ENCODE measurements at places on chromosomes 6 and 20. TPM values are rescaled to one million over a fixed set of nuclear protein-coding genes. Genes with fewer than 3 reads are reported as not detected.

Gene SIRPB1
- 0.82 TPM for total RNA-seq

Gene EYA2
- 1.4 TPM for total RNA-seq

Gene TAGAP
- 2.1 TPM for total RNA-seq

Gene CUL9
- total RNA-seq: 10.9 TPM

Gene TNFRSF6B
- total RNA-seq: 0.64 TPM

Gene TRAPPC3L
- 0.40 TPM for total RNA-seq

Gene TFAP2A
- total RNA-seq: 0.97 TPM

Gene KCNK15
- total RNA-seq: 0.25 TPM

Gene LRRC1
- 2.0 TPM for total RNA-seq

Gene TSBP1
- not detected for total RNA-seq

Gene SEL1L2
- 0.40 TPM for total RNA-seq

Gene LRP11
- 21.5 TPM for total RNA-seq

Gene NFS1
- 60.4 TPM for total RNA-seq

Gene TFAP2B
- not detected for total RNA-seq

Gene PRKN
- 23.1 TPM for total RNA-seq

Gene C20orf141
- not detected for total RNA-seq

Gene LZTS3
- total RNA-seq: 17.6 TPM

Gene TRERF1
- 1.8 TPM for total RNA-seq

Gene CLVS2
- total RNA-seq: 0.12 TPM

Gene ERVFRD-1
- 0.12 TPM for total RNA-seq

Gene COL11A2
- total RNA-seq: 1.9 TPM

Gene WFDC5
- not detected for total RNA-seq

Gene NOL7
- total RNA-seq: 50.2 TPM

Gene NRSN1
- total RNA-seq: not detected

Gene OR2H2
- not detected for total RNA-seq

Gene TPD52L1
- 57.8 TPM for total RNA-seq

Gene LAMA2
- total RNA-seq: 138 TPM

Gene TIAM2
- total RNA-seq: 11.9 TPM

Gene IL20RA
- total RNA-seq: 7.2 TPM

Gene F13A1
- total RNA-seq: 100 TPM

Gene VGLL2
- total RNA-seq: not detected

Gene SMLR1
- not detected for total RNA-seq

Gene JAG1
- total RNA-seq: 17.0 TPM

Gene DEFB119
- total RNA-seq: not detected

Gene BPIFB4
- not detected for total RNA-seq

Gene DYNLT1
- total RNA-seq: 130 TPM

Gene CLIC5
- 272 TPM for total RNA-seq

Gene CD109
- 7.6 TPM for total RNA-seq

Gene ENPP4
- total RNA-seq: 21.3 TPM

Gene PRR18
- not detected for total RNA-seq

Gene CUTA
- total RNA-seq: 120 TPM
